Ovary (tissue), 10 donors: ENCODE measurements at places on chromosomes 7 and 10. TPM values are rescaled to one million over a fixed set of nuclear protein-coding genes. Genes with fewer than 3 reads are reported as not detected.

The TMEM229A gene
- 0.22 TPM for polyA plus RNA-seq

The STAG3 gene
- polyA plus RNA-seq = 3.2 TPM

The USP6NL gene
- 16.3 TPM for polyA plus RNA-seq

The CYP2C19 gene
- not detected for polyA plus RNA-seq

The TMEM270 gene
- not detected for polyA plus RNA-seq

The ARHGAP22 gene
- 4.2 TPM for polyA plus RNA-seq

The PRSS37 gene
- not detected for polyA plus RNA-seq

The BZW2 gene
- 18.6 TPM for polyA plus RNA-seq

The NDUFB8 gene
- 262 TPM for polyA plus RNA-seq

The IGFBP3 gene
- 272 TPM for polyA plus RNA-seq
